ELR (cell line): ENCODE measurements at places on chromosomes 1 and 21.

DNA sequence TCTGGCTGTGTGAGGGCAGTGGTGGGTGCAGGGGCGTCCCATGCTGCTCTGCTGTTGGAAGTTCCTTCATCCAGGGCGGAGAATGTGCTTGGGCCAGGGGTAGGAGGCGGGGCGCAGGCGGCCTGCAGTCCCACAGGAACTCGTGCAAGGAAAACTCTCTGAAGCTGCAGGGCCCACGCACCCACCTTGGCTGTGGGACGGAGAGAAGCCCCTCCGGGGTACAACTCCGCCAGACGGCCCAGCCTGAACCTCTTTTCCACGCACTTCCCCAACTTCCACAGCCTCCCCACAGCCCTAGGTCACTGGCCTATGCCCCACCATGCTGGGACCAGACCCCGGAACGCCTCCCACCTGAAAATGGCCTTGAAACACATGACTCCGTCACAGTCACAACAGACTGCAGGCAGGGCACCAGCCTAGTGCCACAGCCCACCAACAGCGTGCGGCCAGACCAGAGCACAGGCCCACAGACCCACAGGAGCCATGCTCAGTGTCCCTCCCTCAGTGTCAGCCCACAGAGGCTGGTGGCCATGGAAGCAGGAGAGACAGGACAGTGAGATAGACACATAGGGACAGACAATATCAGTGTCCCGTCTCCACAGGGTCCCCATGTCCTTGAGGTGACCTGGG, 47.8 kb downstream of the WNT9A start:
- no peak for DNase-seq

GRCh38 chr1:183783342-183783741, 21.6 kb upstream of the RGL1 start:
- DNase-seq, result peak; percentile 35

GRCh38 chr1:231052777-231053176, 12.7 kb upstream of the FAM89A start:
- no peak for DNase-seq

DNA sequence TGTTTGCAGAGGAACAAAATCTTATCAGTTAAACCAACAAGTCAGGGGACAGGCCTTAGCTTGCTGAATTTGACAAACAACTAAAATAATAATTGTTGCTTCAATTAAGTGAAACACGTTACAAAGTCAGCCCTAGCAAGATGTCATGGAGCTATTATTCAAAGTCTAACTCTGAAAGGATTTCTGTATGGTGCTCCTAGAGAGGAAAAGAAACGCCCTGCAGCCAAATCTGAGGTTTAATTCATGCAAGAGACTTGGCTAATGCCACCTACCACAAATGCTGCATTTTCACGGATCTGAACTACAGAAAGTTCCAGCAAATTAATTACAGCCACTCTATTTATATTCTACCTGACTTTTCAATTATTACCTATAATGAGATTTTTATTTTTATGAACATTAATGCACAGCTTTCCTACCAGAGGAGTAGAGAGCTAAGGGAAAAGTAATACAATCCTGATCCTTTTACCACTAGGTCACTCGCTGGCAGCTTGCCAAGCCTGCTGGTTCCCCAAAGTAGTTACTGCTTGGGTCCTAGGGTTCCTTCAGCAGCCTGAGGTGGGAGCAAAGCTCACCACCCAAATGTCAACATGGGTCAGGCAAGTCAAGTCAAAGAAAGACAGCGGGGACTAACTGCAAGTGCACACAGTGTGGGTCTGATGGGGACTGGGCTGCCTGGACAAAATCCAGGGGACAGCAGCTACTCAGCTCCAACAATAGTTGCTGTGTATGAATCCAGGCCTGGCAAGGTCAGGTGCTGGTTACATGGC, 8.5 kb downstream of the COLGALT2 start:
- peak; percentile 24 for DNase-seq

DNA sequence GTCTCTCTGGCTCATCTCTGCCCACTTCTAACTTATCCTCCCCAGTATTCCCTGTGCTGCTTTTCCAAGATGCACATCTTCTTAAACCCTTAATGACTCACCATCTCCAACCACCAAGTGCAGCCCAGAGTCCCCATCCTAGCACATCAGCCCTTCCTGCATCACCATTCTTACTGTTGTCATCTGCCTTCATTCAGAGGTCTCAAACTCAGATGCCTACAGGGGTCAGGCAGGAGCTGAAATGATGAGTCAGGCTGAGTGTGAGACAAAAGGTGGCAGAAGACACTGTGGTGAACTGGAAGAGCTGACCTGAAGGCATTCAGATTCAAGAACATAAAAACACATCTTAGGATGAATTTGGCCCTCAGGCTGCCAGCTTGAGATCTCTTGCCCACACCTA, 34.6 kb downstream of the OLFML2B start:
- peak; percentile 71 for DNase-seq

- no peak for DNase-seq
Measured at GRCh38 chr1:186152227-186152619, 222.8 kb downstream of the TPR start.

DNA sequence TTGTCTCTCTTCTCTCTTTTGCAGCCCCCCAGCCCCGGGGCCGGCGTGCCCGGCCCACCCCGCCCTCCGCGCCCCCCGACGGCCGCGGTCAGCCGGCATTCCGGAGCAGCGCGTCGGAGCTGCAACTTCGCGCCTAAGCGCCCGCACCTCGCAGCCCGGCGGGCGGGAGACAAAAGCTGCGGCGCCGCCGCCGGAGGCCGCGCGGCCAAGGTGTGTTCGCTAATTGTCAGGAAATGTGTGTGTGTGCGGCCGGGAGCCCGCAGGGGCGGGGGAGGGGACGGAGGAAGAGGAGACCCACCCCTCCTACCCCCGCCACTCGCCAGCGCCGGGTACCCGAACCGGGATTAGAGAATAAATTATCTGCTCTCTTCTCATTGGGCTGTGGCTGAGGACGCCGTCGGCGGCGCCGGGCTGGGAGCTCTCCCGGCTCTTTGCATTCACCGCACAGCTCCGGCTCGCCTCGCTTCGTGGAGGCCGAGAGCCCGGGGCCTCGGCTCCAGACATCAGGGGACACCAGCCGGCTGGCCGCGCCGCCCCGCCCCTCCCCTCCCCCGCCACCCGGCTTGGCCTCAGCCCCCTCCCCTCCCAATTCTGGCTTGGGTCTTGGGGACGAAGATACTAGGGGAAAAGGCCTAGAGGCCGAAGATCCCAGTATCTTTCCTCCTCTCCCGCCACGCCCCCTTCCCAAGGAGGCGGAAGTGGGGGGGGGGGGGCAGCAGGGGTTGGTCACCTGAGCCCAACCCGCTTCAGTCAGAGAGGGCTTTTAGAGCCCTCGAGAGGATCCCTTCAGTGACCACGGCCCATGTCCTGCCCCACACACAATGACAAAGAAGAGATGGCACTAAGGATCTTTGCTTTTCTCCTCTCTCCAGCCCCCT, 1.3 kb upstream of the BLACAT1 start:
- DNase-seq, result no peak

DNA sequence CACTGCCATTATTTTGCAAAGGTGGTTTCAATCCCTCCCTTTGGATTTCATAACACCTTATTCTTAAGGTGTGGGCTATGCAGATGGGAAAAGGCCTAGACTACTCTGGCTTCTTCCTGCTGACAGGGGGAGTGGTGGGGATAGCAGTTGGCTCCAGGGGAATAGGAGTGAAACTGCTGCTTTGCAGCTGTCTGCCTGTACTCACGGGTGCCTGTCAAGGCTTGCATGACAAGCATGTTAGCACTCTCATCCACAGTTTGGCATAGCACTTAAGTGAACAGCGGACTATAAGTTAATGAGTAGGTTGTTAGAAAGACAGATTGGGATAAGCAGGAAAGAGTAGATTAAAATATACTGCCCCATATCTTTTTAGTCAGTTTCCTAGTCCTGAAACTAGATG, 287.5 kb upstream of the DAB1 start:
- DNase-seq, result no peak

- DNase-seq, result no peak
Measured at GRCh38 chr21:25589887-25590286, 17.4 kb downstream of the MRPL39 start.

- no peak for DNase-seq
Measured at GRCh38 chr1:70714149-70714548, 303.1 kb downstream of the CTH start.

GRCh38 chr1:192998536-192998935, 60.6 kb downstream of the UCHL5 start:
- DNase-seq, result peak; percentile 12

DNA sequence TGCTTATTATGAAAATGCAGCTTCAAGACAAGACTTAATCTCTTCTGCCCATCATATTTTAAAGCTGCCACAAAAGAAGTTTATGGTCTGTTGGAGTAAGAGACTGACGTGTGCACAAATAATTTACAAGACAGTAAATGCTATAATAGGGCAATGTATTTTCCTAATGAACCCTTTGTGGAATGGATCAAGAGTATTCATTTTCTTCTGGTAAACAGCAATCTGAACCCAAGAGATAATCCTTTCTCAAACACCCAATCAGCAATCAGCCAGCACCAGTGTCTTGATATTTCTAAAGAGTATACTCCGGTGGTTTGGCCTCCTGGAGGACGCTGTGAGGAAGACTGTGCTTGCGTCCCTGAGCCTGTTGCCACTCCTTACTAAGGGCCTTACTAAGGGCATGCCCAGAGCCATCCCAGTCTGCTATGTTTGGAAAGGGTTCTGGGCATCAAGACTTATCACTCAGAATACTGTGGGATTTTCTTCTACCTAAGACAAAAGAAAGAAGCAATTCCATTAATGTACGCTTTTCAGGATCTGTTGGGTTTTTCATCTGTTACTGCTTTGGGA, 48.8 kb upstream of the LRRC8D start:
- no peak for DNase-seq

DNA sequence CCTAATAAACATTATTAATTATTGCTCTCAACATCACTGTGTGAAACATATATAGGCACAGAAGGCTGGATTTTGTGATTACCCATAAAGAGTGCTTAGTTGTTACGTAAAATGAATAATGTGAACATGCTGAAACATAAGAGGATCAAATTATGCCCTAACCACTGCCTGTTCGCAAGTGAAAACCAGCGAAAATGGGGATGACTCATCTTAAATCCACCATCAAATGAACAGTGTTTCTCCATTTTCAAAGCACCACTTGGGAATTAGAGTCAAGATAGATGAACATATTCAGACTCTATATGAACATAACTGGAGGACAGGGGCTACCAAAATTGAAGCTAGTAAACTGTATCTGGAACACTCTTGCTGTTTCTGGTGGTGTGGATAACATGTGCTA, 386.2 kb downstream of the HHIPL2 start:
- no peak for DNase-seq

GRCh38 chr1:2931724-2932401, 89.4 kb upstream of the ACTRT2 start:
- DNase-seq, result no peak

DNA sequence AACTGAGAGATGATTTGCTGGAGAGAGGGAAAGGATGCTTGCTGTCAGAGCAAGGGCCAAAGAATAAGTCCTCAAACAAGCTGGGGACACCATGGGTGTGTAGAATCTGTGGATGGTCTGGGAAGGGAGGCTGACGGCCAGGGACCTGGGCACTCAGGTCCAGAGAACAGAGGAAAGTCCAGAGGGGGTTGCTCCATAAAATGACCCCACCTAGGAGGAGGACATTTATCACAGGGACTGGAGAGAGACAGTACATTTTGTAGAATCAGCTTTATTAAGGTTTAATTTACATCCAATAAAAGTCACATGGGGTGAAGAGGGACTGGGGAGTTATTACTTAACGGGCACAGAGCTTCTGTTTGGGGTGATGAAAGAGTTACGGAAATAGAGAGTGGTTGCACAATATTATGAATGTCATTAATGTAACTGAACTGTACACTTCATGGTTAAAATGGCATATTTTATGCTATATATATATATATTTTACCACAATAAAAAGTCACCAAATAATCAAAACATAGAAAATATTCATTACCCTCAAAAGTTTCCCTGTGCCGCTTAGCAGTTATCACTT, 73.0 kb upstream of the ABCD3 start:
- DNase-seq, result no peak

- no peak for DNase-seq
Measured at GRCh38 chr1:181658581-181658980, 175.3 kb downstream of the CACNA1E start.

DNA sequence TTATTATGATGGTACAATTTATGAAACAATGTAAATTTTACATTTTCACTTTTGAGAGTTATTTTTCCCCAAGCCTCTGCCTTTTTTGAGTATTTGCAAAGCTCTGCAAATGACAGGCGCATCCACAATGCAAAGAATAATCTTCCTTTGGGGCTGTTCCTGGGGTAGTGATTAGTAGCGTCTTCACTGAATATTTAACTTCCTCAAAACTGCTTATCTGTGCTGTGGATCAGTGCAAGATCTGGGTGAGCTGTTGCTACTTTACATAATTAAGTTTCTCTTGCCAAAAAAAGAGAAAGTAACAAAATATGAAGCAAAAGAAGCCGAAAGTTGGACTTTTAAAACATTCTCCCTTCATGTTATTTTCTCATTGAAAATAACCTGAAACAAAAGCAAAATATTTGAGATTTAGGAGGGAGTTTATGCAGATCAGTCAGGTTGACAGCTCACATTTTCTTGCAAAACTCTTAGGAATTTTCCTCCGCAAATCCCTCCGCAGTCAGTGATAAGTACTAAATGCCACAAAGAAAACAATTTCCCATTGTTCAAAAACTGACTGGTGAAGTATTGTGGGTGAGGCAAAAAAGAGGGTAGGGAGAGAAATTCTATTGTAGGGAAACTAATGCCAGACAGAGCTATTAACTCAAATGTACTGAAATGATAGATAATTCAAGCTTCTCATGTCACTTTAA, 276.4 kb upstream of the B3GALT2 start:
- DNase-seq, result no peak

DNA sequence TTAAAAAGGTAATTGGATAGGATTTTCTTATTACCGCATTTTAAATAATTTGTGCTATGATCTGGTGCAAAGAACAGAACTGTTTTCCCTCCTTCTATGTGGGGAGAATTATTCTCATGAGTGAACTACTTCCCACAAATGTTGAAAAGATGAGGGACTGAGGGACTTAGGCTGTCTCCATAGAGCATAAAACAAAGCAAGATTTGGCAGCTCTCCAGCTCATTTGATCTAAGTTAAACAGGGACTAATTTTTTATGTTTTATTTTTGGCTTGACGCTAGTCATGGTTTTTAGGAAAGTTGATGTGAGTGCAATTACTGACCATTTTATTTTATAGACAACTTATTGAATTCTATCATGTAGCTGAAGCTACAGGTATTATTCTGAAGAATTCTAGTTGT, 362.3 kb downstream of the HLX start:
- no peak for DNase-seq

GRCh38 chr1:172470149-172470548, 26.3 kb upstream of the PIGC start:
- DNase-seq, result no peak

- DNase-seq, result peak; percentile 41
Measured at GRCh38 chr1:225886159-225887029, 2.6 kb downstream of the LEFTY1 start.
